GM12891 (cell line): ENCODE measurements at places on chromosomes 1 and 21.
A peak's percentile ranks its signal among the peaks of the same experiment; 100 is the strongest.

GRCh38 chr1:99218572-99218971 is 45.7 kb upstream of the PLPPR4 start:
- DNase-seq = no peak

GRCh38 chr1:2165646-2166045 is 28.9 kb downstream of the FAAP20 start:
- DNase-seq = no peak

GRCh38 chr1:162912061-162912667 is 51.2 kb upstream of the CCDC190 start:
- DNase-seq = no peak

DNA sequence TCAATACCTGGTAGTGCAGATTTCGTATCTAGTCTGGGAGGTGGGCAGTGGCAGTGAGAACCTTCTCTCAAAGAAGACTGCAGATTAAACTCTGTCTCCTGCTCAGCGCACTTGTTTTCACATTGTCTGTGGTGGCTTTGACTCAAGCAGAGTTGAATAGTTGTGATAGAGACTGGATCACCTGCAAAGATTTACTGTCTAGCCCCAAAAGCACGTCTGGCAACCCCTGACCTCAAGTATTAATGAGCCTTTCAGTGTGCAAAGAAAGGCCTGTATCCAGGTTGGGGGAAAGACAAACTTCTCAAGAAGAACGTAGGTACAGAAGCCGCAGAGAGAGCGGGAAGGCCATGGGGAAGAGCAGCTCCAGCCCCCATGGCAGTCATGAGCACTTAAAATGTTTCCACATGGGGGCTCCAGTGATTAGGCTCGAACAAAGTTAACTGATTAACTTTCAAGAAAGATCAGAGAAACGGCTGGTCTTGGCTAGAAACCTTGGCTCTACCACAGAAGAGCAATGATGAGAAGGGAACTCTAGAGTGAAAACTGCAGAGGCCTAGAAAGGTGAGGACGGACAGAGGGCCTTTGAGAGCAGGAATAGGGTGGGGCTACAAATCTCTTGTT is 15.2 kb downstream of the HENMT1 start:
- DNase-seq = no peak

- DNase-seq = peak; percentile 41
These were observed 12.6 kb upstream of the ADORA3 start for GRCh38 chr1:111516005-111516535.

GRCh38 chr1:214632091-214632490 is 29.1 kb downstream of the CENPF start:
- no peak for DNase-seq

DNA sequence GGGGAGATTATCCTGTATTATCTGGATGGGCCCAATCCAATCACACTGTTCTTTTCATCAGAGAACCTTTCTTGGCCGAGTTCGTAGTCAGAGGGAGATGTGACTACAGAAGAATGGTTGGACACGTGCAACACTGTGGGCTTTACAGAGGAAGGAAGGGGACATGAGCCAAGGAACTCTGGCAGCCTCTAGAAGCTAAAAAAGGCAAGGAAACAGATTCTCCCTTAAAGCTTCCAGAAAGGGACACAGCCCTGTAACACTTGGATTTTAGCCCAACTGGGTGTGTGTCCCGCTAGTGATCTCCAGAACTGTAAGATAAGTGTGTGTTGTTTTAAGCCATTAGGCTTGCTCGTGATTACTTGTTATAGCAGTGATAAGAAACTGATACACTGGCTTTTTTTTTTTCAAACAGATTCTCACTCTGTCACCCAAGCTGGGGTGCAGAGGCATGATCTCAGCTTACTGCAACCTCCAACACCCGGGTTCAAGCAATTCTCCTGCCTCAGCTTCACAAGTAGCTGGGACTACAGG is 53.9 kb upstream of the FBXO28 start:
- no peak for DNase-seq

- no peak for DNase-seq
These were observed 1589.3 kb downstream of the BRINP3 start for GRCh38 chr1:188888386-188888785.

DNA sequence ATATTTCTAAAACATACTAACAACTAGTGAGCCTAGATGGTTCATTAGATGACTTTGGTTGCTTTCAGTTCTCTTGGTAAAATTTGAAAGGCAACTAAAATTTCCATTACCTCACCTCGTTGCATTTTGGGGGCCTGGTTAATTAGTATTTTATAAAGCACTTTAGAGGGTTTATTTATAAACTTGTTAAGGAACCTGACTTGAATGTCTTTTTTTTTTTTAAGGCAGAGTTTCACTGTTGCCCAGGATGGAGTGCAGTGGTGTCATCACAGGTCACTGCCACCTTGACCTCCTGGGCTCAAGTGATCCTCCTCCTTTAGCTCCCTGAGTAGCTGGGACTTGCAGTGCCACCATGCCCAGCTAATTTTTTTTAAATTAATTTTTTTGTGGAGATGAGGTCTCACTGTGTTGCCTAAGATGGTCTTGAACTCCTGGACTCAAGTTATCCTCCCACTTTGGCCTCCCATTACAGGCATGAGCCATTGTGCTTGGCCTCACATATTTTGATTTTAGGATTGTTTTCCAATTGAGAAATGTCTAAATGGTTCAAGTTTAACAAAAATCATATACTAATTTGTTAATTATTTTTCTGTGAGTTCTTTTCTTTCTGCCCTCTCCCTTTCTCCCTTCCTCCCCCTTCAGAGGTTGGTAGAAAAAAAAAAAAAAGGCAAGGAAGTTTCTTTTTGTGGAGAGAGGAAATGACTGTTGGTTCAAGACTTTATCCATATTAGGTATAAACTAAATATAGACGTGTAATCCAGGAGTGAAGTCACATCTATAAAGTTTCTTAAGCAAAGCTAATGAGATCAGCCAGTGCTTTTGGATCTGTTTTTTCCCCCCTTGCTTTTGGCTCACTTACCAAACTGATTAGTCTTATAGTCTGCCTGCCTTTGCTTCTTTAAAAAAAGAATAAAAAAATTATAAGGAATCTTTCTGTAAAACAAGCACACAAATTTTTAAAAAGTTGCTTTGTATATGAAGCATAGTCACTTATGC is 24.7 kb downstream of the CLIC4 start:
- no peak for DNase-seq

DNA sequence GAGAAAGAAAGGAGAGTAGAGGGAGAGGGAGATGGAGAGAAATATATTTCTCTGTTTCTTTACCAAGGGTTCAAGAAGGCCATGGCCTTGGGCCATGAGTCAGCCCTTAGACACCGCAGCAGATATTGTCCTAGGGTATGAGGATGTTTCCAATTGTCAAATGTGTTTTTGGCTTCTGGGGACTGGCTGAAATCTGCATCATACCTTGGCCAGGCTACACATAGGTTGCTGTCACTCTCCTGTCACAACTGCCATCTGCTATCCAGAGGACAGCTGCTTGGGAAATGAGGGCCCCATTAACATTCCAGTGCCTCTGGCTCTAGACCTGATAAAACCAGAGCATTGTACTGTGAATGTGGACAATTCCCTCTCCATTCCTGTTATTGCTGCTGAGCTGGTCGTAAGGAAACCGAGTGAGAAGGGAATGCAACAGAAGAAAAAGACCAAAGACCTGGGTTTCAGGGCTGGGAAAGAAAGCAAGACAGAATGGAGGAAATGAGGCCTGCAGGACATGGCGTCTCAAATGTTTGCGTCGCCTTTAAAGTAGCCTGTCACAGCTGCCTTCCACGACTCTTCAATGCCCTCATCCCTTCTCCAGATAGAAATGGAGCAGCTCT is 8.8 kb upstream of the PIGC start:
- DNase-seq = no peak

DNA sequence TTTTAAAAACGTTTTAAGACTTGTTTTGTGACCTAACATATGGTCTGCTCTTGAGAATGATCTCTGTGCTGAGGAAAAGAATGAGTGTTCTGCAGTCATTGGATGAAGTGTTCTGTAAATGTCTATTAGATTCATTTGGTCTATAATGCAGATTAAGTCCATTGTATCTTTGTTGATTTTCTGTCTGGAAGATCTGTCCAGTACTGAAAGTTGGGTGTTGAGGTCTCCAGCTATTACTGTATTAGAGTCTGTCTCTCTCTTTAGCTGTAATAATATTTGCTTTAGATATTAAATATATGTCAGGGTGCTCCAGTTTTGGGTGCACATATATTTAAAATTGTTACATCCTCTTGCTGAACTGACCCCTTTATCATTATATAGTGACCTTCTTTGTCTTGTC is 43.2 kb downstream of the CELF3 start:
- DNase-seq = no peak

GRCh38 chr1:84771895-84772294 is 81.6 kb upstream of the SSX2IP start:
- DNase-seq = no peak

DNA sequence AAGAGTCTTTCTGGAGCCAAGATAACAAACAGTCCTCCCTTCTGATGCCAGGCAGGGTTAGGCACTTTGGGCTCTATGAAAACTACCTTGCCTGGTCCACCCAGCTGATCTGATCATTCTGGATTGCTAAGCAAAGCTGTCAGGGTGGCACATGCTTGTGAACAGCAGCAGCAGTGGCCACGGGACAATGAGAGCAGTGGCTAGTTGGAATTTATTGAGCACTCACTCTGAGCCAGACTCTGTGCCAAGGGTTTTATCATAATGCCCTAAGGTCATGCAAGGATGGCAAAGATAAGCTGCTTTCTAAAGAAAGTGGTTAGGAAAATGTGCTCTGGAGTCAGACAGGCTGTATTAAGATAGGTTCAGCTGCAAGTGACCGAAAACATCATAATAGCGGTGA is 390.4 kb upstream of the VAMP3 start:
- DNase-seq = no peak

GRCh38 chr1:226679262-226679661 is 59.8 kb downstream of the ITPKB start:
- DNase-seq = no peak

GRCh38 chr1:31879981-31880608 is 58.1 kb downstream of the PTP4A2 start:
- DNase-seq = no peak

- DNase-seq = no peak
These were observed 64.3 kb upstream of the ZNF326 start for GRCh38 chr1:89930579-89930978.

- no peak for DNase-seq
These were observed 4.9 kb upstream of the LINGO4 start for GRCh38 chr1:151809985-151810556.

- no peak for DNase-seq
These were observed 9.2 kb upstream of the RXRG start for GRCh38 chr1:165454091-165454610.

DNA sequence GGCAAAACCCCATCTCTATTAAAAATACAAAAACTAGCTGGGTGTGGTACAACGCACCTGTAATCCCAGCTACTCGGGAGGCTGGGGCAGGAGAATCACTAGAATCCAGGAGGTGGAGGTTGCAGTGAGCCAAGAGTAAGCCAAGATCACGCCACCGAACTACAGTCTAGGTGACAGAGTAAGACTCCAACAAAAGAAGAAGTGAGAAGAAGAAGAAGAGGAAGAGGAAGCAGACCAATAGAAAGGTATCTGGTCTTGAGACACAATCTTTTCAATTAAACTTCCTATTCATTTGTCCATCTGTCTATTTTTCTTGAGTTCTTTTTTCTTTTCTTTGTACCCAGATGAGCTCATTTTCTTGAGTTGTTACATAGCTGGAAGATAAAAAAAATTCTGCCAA is 55.7 kb upstream of the ACADM start:
- no peak for DNase-seq

GRCh38 chr1:172356620-172357019 is 63.9 kb upstream of the C1orf105 start:
- no peak for DNase-seq

GRCh38 chr1:182368903-182369302 is 22.7 kb downstream of the GLUL start:
- DNase-seq = no peak

DNA sequence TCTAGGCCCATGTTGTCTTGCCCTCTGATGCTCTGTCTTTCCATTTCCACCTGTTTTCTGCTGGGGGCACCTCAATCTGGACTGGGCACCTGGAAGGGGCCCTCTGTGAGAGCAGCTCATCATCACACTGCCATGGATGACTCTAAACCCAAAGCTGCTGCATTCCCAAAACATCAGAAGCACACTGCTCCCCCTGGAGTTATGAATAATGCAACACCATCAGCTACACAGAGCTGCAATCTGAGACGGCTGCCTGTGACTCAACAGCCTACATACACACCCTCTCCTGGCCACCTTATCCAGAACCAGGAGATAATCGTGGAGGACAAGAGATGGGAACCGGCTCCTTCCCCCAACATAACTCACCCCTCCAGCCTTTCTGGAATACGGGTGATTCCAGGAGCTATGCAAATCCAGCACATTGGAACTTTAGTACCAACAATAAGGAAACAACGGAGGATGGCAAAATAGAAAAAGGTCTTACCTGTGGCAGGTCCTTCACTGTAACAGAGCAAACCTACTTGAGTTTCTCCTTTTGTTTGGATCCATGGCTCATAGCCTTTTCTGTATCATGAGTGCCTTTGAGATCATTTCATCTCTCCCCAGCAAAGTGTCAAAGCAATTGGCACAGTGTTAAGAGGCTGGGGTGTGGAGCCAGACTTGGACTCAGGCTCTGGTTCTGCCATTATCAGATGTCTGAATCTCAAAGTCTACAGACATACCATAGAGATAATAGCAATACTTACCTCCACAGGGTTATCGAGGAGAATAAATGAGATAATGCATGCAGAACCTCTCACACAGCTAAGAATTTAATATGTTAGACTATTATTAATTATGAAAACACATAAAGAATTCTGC is 29.3 kb downstream of the AK2 start:
- DNase-seq = no peak

DNA sequence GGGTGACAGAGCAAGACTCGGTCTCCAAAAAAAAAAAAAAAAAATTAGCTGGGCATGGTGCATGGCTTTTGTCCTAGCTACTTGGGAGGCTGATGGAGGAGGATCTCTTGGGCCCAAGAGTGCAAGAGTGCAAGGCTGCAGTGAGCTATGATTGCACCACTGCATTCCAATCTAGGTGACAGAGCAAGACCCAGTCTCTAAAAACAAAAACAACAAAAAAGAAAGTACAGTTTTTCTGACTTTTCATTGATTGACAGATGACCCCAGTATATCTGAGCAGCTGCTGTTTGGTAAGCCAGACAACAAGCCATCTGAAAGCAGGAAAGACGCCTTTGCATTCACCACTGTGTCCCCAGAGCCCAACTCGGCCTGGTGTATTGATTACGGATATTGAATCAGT is 10.9 kb upstream of the DPT start:
- no peak for DNase-seq

DNA sequence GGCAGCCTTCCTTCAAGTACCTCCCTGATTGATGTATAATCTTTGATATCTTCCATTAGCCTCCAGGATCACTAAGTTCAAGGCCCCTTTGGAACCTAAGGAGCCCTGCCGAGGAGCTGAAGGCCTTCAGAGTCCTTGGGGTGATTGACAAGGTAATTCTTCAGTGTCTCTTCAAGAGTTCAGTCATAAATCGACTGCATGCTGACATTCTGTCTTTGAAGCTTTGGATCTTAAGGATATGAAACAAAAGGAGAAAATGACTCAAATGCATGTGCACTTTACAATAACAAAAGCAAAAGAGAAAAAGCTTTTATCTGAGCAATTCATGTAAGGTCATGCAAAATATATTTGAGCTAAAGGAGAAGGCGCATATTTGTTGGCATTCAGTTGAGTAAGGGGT is 125.3 kb downstream of the RPS6KC1 start:
- no peak for DNase-seq
